ENCODE measurements at places on chromosomes 4 and X.
A peak's percentile ranks its signal among the peaks of the same experiment; 100 is the strongest.

DNA sequence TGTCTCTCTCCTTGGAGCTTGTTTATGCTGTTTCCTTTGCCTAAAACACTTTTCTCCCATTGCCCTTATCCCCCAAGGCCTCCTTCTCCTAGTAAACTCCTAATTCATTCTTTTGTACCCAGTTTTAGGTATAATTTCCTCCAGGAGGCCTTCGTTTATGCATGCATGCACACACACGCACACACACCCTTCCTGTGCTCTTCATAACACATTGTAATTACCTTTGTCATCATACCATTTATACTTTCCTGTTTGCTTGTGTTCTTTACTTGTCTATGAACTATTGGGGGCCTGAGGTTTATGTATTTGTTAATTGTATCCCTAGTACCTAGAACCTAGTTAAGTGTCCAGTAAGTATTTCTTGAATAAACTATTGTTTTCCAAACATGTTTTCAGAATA lies 45.5 kb downstream of the XIAP start:
- no peak for DNase-seq

DNA sequence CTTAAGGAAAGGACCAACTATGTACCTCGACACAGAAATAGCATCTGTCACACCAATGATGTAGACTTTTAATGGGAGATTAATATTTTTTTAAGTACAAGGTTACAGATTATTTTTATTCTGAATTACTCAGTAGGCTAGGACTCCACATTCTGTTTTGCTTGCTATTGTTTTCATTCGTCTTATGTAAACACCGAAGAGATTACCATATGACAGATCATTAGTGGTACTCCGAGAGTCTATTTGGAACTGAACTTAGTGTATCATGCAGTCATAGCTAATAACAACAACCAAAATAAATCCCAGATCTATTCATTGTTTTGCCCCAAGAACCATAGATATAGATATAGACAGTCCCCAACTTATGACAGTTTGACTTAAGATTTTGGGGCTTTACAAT lies 139.7 kb upstream of the SPRY1 start:
- no peak for DNase-seq

- peak; percentile 35 for DNase-seq
Observed at GRCh38 chr4:76300012-76300411, 6.5 kb upstream of the STBD1 start.

DNA sequence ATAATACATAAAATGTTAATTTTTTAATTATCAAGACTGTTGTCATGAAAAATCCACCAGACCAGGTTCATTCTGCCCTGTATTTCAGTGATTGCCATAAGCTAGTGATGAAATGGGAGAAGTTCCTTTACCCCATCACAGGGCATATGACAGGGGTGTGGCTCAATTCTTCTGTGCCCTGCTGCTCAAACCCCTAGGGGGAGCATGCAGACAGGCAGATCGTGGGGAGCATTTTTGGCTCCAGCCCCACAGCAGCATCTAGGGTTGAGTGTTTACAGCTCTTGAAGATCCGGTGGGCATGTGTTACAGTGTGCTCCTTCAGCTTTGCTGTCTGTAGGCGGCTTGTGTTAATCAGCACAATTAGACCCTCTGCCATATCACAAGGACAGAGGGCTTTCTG lies 700.7 kb downstream of the PCDH18 start:
- DNase-seq: peak; percentile 42

DNA sequence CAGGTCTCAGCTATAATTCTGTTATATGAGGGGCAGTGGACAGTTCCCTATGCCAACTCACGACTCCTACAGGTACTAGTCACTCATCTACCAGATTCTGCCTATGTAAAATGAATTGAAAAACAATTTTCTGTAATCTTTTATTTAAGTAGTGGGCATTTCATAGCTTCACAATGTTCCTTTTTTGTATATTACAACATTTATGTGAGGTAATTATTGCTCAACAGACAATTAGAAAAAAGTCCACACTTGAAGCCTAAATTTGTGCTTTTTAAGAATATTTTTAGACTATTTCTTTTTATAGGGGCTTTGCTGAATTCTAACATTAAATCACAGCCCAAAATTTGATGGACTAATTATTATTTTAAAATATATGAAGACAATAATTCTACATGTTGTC lies 20.4 kb downstream of the EREG start:
- no peak for DNase-seq

GRCh38 chr4:76494243-76494642 lies 59.2 kb downstream of the SHROOM3 start:
- DNase-seq: no peak

DNA sequence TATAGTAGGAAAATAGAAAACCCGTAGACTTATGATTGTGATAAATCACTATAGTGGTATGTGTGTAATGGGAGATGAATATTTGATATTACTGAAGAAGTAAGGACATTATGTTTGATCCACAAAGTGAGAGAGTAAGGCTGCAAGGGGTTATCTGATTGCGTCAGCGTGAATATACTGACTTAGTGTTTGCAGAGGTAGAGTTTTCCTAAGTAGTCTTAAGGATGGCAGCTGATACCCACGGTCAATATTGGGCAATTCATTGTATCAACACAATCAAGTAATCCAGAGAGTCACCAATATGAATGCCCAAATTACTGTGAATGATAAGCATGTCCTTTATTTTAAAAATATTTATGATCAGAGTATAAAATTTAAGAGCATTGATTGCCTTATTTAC lies 83.7 kb downstream of the SPOCK3 start:
- no peak for DNase-seq

- no peak for DNase-seq
Observed at GRCh38 chr4:188110741-188111471, 1.5 kb upstream of the TRIML2 start.

DNA sequence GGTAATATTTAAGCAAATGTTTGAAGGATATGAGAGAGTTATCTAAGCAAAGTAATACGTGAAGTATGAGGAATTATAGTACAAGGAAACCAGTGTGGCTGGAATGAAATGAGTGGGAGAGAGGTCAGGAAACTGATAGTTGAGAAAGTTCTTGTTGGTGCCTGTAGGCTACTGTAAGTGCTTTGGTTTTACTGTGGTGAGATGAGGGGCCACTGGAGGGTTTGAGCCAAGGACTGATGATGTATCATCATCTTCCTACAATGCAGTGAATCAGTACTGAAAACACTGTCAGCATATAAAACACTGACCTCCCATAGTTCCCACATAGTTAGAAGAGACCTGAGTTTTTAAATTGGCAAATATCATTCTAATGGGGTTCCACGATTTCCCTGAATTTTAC lies 367.5 kb upstream of the CTSO start:
- DNase-seq: no peak

GRCh38 chr4:56219447-56219846 lies 167.8 kb downstream of the AASDH start:
- DNase-seq: no peak

DNA sequence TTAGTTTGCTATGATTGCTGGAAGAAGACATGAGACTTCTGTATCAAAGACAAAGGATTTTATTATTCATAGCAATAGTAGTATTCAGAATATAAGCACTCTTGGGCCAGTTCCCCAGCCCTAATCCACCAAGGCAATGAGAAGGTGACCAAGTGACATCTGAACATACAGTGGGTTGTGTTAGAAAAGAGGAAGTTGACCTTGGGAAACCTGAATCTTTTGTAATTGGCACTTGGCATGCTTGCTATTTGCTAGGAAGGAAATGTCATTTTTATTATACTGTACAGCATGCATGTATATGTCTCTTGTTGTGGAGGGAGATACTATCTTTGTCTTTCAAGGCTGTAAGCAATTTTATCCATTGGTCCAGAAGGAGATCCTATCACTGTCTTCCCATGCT lies 216.1 kb upstream of the FAT1 start:
- peak; percentile 83 for DNase-seq

DNA sequence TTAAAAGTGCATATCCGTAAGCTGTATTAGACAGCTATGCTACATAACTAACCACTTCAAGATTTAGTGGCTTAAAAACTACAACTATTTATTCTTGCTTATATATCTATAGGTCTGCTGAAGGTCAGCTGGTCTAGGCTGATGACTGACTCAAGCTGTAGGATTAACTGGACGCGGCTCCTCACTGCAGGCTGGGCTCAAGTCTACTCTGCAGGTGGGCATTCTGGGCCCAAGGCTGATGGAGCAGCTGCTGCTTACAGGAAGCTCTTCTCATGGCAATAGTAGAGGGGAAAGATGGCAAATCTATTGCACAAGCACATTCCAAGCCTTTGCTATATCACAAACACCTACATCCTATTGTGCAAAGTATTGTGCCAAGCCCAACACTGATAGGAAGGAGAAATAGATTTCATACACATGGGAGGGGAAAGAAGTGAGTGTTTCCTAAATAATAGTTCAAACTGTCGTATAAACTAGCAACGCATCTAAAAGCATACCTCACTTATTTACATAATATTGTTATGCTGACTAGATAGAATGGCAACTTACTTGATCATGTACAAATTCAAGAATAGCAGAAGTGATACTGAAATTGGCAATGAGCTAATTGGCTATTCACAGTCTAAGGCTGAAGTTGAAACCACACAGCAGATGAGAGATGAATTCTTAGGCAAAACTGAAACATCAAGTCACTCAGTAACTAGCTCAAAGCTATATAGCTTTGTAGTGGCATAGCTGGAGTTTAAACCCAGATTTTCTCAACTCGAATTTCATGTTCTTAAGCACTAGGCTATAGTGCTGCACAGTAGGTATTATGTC lies 263.8 kb downstream of the NKX6-1 start:
- no peak for DNase-seq

- no peak for DNase-seq
Observed at GRCh38 chrX:103523605-103524004, 4.3 kb upstream of the RAB40A start.

Measured in OCI-M1 (cell line).